ENCODE measurements at places on chromosomes 4 and X.

DNA sequence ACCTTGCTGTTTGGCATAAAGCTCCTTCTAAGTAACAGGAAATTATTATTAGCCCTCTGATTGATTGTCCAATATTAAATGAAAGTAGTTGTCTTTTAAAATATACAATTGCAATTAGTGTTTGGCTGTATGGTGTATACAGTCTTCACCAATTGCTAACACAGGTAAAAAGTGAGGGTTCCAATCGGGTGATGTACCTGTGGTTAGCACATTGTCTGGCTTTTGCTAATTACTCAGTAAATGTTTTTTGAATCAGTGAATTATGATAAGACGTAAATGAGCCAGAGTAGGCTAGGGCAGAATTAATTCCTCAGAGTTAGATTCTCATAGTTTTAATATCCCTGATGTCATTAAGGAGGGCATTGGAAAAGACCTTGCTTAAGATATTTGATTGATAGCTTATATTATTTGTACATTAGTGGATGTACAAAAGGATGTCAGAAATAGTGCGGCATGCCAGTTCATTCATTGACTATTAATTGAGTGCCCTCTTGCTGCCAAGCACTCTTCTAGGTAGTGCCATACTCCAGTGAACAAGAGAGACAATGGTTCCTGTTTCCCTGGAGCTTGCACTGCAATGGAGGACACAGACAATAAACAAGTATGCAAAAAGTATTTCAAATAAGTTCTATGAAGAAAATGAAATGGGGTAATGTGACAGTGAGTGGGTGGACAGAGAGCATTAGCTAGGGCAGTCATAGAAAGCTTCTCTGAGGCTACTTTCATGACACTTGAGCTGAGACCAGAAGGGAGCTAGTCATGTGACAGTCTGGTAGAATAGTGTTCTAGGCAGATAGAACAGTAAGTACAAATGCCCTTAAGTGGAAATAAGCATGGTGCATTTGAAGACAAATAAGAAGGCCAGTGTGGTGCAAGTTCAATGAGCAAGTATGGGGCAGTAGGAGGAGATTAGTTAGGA, 205.9 kb upstream of the CASK start:
- DNase-seq, result no peak

DNA sequence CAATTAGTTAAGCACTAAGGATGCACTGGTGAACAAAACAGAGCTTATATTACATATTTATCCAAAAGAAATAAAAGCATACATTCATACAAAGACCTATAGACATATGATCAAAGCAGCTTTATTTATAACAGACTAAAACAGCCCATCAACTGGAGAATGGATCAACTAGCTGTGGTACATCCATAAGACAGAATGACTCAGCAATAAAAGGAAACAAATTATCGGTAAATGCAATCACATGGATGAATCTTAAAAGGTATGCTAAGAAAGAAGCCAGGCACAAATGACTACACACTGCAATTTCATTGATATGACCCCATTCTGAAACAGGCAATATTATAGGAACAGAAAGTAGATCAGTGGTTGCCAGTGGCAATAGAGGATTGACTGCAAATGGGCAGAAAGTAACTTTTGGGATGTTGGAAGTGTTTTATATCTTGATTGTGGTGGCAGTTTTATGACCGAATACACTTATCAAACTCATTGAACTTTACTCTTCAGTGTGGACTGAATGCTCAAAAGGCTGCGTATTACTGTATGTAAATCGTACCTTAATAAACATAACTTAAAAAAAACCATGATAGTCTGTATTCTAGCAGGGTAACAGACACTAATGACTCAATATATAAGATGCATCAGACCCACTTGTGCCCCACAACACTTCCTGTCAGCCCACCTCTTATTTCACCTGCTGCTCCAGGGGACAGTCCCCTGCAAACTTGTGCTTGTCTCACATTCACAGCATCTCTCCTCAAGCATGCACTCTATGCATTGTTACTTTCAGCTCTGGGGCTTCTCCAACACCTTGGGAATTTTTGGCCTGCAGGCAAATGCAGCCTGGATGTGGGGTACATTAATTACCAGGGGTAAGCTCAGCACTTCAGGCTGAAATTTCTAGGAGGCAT, 59.1 kb downstream of the MID1IP1 start:
- no peak for DNase-seq

GRCh38 chr4:113094802-113095201, 45.3 kb downstream of the ANK2 start:
- no peak for DNase-seq

DNA sequence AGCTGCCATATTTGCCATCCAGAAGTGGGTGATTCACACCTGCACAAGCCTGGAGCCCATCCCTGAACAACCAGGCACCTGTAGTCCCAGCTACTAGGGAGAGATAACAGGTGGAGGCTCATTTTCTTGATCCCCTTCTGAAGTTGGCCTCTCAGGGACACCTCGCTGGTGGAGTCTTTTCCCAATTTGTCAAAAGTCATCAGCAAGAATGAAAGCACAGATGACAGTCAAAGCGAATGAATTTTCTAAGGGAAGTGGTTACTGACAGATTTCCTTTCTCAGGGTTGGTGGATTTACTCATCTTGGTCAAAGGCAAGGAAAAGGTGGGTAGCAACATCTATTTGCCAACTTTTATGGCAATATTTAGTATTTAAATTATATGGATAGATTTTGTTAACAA, 36.5 kb downstream of the FGFBP1 start:
- no peak for DNase-seq
